ENCODE measurements at places on chromosomes 16 and 17.
A peak's percentile ranks its signal among the peaks of the same experiment; 100 is the strongest.

- no peak for DNase-seq
Measured at GRCh38 chr17:5888811-5889210, 181.4 kb upstream of the WSCD1 start.

- no peak for DNase-seq
Measured at GRCh38 chr16:8474587-8474986, 115.7 kb downstream of the TMEM114 start.

- DNase-seq: no peak
Measured at GRCh38 chr17:20271011-20271610, 196.2 kb downstream of the LGALS9B start.

DNA sequence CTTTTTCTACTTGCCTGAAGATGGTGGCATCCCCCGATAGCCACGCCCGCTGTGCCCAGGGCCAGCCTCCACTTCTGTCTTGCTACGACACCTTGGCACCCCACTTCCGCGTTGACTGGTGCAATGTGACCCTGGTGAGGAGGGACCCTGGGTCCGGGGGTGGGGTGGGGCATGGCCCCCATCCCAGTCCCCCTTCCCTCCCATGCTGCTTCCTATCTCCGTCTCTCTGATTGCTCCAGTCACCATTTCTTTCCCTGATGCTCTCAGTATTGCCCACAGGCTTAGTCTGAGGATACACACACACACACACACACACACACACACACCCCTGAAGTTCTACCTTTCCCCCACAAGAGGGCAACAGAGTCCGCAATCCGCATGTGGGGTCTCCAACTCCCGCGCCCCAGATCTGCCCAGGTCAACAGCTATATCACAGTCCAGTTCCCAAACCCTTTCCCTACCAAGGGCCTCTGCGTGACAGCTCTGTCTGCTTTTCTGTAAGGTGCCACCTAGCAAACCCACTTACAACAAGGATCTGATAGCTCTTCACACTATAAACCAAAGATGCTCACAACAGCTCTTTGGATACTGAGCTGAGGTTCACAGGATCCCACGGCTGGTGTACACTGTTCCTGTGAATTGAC lies 3.4 kb downstream of the SGCA start:
- peak; percentile 62 for DNase-seq

DNA sequence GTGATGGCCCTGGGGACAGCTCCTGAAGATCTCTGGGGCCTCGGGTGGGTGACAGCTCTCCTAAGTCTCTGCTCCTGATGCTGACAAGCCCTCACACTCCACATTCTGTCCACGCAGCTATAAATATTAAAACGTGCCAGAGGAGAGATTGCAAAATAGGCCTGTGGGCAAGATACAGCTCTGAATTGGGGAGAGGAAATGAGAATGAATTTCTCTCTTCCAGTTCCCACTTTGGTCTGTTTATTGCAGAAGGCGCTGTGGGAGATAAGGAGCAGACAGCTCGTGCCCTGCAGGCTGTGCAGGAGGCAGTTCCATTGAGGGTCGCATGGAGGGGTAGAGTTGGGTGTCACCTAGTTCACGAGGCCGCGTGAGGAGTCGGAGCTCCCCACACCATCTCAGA lies 87.5 kb upstream of the SDK2 start:
- no peak for DNase-seq

- DNase-seq: peak; percentile 55
Measured at GRCh38 chr17:58402047-58402446, 15.3 kb downstream of the RNF43 start.

DNA sequence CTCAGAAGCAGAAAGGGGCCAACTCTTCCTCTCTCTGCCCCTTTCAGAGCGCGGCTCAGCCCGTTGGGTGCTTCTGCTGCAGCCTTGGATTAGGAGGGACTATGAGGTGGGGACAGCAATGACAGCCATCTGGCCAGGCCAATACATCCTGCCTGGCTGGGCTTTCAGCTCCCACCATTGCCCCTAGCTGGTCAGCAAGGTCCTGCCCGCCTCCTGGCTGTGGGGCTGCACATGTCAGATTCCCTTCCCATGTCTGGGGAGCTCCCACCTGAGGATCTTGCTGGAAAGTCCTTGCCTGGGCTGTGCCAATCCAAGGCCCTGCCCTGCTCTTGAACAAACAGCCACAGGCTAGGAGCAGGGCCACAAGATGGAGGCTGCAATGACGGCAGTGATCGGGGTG lies 8.3 kb downstream of the TRIM65 start:
- no peak for DNase-seq

DNA sequence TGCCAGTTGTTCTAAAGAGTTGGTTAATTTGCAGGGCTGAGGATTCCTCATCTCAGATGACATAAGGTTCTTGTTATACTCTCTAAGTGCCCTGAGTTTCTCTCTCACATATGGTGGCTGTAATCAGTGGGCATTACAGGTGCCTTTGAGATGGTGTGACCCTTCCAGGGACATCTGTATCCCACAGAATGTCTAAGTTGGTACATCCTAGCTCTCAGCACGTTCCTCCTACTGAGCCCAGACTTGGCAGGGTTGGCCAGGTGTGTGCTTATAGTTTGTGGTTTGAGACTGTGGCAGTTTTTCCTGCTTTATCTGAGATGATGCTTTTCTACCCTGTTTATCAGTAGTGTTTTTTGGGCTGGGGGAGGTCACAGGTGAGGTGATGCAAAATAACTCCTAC lies 36.3 kb downstream of the SPECC1 start:
- DNase-seq: no peak

GRCh38 chr16:54931120-54932014 lies 702 bp downstream of the IRX5 start:
- DNase-seq: no peak

DNA sequence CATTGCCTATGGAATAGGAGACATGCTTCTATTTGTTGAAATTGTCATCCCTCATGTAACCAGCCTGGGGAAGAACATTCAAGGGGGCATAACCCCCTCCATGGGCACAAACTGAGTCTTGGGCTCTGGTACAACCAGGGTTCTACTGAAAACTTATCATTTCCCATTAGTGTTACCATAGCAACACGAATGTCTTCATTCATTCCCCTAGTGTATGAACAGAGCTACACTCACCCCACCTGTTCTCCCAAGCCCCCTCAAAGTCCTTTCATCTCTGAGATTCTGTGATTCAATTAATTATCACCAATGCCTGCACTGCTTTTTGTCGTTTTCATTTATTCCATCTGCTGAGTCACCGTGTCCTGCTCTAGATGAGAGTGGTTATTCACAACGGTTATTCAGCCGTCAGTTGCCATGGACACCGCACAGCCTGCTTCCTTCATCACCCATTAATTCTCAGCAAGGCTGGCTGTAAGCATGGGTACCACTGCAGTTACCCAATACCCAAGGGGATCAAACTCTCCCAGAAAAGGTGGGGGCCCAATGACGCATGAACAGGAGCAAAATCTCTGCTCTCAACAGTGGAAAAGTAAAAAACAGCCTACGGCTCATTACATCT lies 1.6 kb upstream of the GAST start:
- DNase-seq: peak; percentile 80

- no peak for DNase-seq
Measured at GRCh38 chr16:35365675-35366074, 1906.3 kb downstream of the TP53TG3F start.

DNA sequence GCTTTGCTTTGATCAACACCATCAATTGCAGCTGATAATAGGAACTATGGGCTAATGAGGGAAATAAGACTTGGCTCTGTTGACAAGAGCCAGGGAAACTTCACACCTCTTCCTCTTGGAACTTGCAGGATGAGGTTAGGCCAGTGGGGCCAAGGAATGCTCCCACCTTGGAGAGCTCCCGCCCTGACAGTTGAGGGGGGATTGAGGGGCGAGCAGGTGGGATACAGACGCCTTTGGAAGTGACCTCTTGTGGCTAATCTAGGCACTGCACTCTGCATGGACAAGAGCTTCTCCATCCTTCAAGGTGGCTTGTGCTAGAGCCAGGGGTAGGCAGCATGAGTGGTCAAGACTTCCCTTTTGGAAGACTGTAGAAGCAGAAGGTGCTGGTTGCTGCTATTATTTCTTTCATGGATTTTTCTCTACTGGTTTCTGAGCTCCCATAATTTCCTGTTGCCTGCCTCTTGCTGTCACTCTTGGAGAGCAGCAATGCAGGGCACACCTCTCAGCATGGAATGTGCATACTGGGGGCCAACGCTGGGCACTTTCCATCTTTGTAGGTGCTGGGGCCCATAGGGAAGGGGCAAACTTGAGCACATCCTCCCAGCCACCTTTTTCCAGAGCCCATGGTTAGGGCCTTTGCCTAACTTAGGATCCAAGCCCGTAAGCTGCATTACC lies 2.3 kb upstream of the PHF12 start:
- DNase-seq: no peak

GRCh38 chr16:79437764-79438751 lies 162.5 kb downstream of the MAF start:
- no peak for DNase-seq

- DNase-seq: no peak
Measured at GRCh38 chr17:56172517-56172982, 19.3 kb downstream of the ANKFN1 start.

DNA sequence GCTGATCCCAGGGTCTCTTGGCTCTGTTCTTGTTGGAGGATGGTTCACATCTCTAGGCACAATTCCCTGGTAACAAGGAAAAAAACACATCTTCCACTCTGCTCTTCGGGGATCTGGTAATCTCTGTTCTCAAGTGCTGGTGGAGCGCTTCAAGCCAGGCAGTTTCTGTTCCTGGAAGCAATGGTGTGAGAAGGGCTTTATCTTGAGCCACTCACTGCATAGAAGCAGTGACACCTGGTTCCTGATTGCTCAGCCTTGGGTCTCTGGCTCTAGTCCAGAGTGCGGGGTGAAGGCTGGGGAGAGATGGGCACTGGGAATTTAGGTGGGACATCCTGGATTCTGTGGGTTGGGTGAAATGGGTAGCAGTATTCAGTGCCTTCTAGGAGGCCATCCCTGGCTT lies 14.1 kb downstream of the AKAP1 start:
- DNase-seq: no peak

DNA sequence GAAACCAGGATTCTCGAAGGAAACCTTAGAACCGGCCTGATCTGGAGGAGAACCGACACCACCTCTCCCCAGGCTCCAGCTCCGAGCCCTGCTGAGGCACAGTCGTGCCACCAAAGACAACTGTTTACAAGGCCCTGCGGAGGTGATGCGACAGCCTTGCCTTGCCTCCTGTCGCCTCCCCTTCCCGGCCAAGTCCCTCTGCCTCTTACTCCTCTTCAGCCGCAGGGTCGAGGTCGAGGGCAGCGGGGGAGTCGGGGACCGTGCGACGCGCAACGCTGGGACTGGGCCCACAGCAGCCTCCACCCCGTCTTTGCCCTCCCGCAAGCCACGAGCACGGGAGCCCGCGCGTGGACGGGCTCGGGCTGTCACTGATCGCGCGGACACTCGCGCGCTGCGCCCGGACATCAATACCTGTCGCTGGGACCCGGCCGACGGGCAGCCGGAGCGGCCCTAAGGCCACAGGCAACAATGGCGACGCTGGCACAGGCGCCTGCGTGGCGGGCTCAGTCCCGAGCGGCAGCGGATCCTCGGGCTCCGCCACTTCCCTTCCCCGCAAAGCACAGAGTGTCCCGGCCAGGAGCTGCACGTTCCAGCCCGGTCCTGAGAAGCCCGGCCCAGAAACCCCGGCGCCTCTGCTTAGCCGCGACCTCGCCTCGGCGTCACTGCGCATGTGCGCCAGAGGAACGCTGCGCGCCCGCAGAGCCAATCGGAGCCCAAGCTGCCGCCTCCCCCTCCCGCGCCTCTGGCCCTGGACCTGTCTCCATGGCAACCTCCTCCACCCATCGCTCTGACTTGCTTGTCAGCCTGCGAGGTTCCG lies at the start of gene ZNF287:
TSS of gene ZNF287 (minus strand) at position 664 of the 817 bp plus-strand sequence. CDS start 1,473 bp downstream, outside the sequence.
- DNase-seq: peak; percentile 99

DNA sequence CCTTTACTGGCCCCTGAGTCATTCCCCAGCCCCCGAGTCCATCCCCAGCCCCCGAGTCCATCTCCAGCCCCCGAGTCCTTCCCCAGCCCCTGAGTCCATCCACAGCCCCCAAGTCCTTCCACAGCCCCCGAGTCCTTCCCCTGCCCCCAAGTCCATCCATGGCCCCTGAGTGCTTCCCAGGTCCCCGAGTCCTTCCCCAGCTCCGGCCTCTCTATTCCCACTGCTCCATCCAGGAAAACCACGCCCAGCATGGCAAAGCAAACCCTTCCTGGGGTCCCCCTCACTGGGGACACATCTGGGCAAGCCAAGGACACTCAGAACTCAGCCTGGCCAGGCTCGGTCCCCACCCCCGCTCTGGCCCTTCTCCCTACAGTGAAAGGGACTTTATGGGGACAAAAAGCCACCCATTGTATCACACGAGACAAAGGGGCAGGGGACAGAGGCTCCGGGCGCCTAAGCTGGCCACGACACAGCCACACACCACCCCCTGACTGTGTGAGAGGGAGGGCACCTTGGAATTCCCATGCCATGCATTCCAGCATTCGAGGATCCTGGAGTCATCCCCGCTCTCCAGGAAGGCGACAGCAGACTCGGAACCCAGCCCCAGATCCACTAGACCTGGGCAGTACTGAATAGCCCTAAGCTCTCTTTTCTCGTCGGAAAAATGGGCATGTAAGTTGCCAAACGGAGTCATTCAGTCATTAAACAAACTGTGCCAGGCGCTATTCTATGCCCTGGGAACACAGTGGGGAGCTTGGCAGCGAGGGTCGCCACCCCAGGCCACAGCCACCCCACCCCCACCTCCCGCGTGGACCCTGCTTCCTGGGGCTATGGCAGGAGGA lies 14.0 kb downstream of the PLLP start:
- no peak for DNase-seq

DNA sequence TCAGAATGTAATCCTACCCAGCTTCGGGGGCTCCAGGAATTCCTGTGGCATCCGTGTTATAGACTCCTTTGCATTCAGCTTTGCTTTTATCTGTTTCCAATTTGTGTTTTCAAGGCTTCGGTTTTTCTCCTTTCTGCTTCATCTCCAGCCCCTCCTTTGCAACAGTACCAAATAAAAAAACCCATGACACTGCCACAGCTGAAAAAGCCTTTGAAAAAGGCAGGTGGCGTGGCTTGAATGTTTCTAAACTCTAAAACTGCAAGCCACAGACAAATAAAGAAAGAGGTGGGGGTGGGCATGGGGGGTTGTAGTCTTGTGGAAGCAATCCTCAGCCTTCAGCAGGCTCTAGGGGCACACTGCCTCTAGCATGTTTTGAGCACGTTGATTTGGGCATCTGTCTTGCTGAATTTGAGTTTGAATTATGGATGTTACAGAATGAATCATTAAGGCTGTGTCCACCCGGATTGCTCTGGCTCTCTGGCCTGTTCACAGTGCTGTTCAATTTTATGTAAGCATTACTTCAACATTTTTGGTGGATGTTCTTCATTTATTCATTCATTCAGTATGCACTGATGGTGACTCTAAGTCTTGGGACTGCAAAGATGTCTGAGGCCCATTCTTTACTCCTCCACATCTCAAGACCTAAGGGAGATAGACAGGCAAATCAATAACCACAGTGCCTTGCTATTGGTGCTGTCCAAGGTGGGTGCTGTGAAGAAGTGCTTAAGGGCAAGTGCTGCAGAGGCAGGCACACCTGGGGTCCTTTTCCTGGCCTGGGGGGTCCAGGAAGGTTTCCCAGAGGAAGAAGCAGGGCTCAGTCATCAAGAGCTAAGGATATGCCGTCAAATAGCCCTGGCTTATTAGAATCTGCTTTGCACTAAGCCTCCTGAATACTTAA lies 77.4 kb downstream of the CDH13 start:
- no peak for DNase-seq

Data from AG08395 (cell line).